ENCODE measurements at places on chromosomes 7 and 10.

DNA sequence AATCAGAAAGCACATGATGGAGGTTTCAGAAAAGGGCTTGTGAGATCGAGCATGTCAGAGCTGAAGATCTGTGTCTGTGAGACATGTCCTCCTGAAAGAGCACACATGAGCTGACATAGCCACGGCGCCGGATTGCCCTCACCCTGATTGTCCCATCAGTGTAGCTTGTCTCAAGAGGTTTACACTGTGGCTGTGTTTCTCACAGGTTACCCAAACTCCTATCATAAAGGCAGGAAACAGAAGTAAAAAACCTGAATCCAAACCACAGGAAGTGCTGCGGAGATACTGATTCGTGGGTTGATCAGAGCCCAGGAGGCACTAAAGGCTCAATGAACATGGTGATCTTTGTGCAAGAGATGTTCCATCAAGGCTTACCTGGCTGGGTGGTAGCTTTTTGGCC, 3.9 kb upstream of the ATP6V0E2 start:
- no peak for DNase-seq

DNA sequence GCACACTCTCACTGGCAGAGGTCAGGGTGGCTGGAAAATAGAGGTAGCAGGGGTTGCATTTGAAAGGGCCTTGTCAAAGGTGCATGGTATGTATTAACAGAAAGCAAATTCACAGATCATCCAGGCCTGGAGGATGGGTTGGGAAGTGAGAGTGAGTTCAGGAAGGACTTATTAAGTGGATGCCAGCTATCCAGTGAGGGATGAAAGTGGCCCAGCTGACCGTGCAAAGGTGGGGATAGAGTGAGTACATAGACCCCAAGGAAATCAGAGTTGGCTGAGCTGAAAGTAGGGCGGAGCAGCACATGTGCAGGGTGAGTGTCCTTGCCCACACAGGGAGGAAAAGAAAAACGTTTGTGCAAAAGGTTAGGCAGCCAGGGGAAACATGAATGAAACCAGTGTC, 58.1 kb downstream of the HECW1 start:
- DNase-seq = no peak

GRCh38 chr7:42753811-42754363, 158.0 kb downstream of the C7orf25 start:
- no peak for DNase-seq

DNA sequence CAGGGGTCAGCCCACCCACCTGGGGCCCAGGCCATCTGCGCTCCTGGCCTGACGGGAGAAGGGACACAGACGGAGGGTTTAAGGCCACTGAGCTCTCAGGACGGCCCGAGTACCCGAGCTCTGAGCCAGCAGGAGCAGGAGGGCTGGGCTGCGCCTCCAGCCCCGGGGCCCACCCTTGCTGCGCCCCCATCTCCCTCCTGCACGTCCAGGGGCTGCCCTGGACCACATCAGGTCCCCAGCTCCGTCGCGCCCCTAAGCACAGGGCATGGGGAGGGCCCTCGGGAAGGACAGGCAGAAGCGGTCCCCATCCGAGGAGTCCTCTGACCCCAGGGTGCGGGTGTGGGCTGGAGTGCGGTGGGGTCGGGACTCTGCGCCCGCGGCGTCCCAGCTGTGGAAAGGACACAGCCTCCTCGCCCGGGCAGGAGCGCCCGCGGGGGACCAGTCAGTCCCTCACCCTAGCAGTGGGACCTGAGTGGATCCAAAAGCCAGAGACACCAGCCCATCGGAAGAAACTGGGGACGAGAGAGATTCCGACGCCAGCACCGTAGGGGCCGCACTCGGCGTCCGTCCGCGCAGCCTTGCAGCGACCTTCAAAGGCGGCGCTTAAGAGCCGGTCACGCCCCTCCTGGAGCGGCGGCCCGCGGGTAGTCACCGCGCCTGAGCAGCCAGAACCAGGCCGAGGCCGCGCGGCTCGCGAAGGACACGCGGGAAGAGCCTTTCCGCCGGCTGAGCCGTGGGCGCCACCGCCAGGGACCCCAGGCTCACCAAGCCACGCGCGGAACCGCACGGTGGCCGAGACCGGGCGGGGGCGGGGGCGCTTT, 15.9 kb downstream of the CAMK2B start:
- peak; percentile 32 for DNase-seq

DNA sequence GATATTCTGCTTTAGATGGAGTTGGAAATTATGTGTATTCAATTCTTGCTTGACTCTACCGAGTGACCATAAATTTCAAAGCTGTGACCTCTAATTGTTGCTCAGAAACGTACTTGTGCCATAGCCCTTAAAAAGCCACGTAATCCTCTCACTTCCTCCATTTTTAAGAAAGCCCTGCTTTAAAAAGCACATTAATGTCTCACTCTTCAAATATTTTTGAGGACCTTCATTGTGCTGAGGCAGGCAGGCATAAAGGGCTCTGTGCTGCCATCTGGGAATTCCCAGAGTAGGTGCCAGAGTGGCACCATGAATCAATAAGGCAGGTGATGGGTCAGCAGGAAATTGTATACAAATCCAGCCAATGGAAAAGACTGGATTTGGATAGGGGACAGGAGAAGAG, 97.7 kb upstream of the FAM204A start:
- DNase-seq = peak; percentile 66

DNA sequence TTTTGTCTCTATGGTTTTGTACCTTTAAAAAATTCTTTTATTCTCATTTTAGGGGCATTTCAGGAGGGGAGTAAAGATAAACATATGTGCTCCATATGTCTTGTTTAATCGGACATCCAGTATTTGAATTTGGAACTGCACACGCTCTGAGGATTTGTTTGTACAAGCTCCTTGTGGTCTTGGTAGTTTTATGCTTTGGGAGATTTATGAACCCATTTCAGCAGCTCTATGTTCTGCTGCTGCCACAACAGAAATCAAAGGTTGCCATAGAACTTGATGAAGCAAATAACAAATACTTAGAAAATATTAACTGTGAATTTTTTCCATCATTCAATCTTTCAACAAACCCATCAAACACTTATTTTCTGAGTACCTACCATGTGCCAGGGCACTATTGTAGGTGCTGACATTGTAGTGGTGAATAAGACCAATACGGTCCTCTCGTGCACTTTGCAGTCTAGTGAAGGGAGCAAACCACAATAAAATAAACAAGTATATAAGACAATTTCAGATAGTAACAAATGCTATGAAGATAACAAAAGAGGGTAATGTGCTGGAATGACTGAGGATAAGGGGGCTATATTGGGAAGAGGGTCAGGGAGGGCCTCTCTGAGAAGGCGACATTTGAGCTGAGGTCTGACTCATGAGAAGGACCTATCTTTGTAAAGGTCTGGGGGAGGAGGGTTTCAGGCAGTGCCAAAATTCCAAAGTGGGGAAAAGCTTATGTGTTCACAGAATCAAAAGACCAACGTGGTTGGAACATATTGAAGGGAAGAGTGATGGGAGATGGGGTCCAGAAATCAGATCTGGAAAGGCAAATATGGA, 30.4 kb downstream of the MYPN start:
- no peak for DNase-seq

DNA sequence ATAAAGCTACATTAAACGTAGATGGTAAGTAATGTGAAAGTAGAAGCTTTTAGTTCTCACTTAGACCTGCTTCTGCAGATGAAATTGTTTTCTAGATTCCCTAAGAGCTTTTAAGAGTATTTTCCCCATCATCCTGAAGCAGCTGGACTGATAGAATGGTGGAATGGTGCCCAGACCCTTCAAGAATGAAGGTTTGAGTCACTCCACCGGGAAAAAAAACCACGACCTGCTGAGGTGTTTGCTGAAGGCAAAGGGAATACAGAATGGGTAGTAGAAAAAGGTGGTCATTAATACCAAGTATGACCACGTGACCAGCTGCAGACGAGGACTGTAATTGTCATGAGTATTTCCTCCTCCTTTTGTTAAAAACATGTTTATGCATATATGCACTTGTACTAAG, 79.2 kb upstream of the PTPRZ1 start:
- no peak for DNase-seq

- no peak for DNase-seq
Measured at GRCh38 chr10:130808686-130809085, 502.8 kb downstream of the TCERG1L start.

DNA sequence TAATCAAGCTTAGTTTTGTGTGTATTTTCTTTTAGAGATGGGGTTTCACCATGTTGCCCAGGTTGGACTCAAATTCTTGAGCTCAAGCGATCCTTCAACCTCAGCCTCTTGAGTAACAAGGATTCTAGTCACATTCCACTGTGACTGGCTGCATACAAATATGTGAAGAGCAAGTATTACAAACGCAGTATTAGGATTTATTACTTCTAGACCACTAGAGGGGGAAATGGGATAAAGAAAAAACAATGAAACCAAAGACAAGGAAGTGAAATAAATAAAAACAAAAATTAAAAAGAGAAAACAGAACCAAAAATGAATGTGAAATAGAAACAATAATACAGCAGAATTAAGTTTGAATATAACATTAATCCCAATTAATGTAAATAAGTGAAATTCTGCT, 308.7 kb downstream of the ANKRD30A start:
- DNase-seq = no peak

GRCh38 chr10:78817361-78817760, 251.4 kb upstream of the ZMIZ1 start:
- DNase-seq = peak; percentile 61

- no peak for DNase-seq
Measured at GRCh38 chr7:55065511-55066229, 46.9 kb downstream of the EGFR start.

GRCh38 chr10:93851169-93851568, 42.6 kb upstream of the SLC35G1 start:
- DNase-seq = no peak

DNA sequence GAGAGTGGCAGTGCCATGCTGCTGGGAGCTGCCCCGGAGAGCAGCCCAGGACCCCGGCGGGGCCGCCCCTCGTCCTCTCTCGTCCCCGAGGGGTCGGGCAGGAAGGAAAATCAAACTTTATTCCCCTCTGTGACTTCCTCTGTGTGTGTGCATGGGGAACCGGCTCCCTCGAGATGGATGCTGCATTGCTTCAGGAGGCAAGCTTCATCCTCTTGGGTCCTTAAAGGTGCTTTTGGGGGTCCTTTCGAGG, 726 bp downstream of the MCU start:
- peak; percentile 33 for DNase-seq

DNA sequence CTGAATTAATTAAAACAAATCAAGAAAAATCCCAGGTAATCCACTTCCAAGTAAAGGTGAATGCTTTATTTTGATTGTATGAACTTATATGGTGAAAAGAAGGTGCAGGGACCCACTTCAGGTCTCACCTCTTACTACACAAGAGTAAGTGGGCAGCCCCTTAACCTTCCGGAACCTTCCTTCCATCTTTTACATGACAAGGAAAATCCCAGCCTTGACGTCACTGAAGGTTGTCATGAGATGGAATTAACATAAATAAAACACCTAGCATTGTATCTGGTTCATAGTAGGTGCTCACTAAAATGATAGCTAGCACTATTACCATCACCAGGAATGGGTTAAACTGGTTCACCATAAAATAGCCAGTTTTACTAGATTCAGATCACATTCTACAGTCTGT, 119.5 kb downstream of the ICA1 start:
- DNase-seq = no peak

GRCh38 chr7:41641011-41641664, 61.8 kb downstream of the INHBA start:
- DNase-seq = no peak

GRCh38 chr7:127536394-127536691, 49.1 kb downstream of the GCC1 start:
- no peak for DNase-seq

DNA sequence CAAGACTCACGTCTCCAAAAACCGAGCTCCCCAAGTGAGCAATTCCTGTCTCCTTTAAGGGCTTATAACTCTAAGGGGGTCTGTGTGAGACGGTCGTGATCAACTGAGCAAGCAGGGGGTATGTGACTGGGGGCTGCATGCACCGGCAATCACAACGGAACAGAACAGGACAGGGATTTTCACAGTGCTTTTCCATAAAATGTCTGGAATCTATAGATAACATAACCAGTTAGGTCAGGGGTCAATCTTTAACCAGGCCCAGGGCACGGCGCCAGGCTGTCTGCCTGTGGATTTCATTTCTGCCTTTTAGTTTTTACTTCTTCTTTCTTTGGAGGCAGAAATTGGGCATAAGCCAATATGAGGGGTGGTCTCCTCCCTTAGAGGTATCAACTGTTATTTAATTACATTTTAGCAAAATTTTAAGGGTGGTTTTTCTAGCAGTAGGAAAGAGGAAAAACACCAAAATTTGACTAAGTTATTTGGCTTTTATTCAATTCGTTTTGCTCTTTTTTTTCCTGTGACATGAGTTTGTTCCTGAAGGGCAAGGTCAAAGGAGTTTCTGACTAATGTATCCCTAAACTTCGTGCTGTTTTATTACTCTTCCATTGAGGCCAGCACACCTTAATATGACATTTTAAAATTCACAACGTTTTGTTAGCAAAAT, 121.4 kb upstream of the SEC61G start:
- no peak for DNase-seq

- DNase-seq = no peak
Measured at GRCh38 chr10:123136221-123136805, 543 bp downstream of the HMX3 start.

GRCh38 chr7:109663806-109664205, 1094.1 kb downstream of the DNAJB9 start:
- no peak for DNase-seq

- DNase-seq = no peak
Measured at GRCh38 chr10:78408671-78409472, 375.2 kb downstream of the RPS24 start.

- DNase-seq = no peak
Measured at GRCh38 chr10:395665-396064, 260.4 kb downstream of the ZMYND11 start.

- DNase-seq = no peak
Measured at GRCh38 chr7:23873306-23873705, 163.3 kb downstream of the STK31 start.

DNA sequence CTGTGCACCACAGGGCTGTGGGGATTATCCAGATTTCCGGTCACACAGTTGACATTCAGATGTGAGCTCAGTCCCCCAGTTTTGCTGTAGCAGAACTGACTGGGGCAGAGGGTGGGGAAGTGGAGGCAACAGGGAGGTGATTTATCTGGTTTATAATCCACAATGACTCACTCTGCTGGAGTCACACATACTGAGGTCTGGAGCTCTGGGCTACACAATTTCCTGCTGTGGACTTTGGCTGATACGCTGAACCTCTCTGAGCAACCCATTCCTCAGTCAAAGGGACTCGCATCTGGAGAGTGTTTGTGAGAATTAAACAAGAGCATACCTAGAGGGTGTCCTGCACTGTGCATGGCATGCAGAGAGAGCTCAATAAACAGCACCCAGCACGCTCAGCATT, 64.8 kb upstream of the PLPP4 start:
- no peak for DNase-seq

DNA sequence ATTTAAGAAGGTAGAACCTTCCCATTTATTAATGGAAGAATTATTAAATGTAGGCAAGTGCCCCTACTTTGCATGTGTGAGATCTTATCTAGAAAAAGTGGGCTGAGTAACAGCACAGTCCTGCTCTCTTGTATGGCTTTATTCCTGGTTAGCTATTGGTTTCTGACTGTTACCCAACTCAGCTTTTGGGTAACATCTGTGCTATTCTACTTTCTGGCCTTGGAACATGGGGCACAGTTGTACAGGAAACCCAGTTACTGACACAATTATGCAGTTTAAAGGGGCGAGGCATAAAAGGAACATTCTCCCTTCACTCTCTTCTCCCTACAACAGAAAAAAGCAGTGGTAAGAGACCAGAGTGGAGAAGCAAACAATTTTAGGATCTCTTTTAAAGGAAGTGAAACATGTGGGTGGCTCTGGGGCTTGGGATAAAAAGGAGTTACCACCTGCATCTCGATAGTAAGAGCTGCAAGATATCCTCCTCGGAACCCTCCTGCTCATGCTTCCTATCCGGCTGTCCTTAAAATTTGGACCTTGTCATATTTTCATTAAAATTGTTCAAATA, 16.0 kb downstream of the NUDT5 start:
- peak; percentile 97 for DNase-seq

- DNase-seq = no peak
Measured at GRCh38 chr7:42233171-42233570, 3.8 kb downstream of the GLI3 start.
